Choroid plexus epithelial cell (primary cell): ENCODE measurements at places on chromosomes 12 and 14.
A peak's percentile ranks its signal among the peaks of the same experiment; 100 is the strongest.

DNA sequence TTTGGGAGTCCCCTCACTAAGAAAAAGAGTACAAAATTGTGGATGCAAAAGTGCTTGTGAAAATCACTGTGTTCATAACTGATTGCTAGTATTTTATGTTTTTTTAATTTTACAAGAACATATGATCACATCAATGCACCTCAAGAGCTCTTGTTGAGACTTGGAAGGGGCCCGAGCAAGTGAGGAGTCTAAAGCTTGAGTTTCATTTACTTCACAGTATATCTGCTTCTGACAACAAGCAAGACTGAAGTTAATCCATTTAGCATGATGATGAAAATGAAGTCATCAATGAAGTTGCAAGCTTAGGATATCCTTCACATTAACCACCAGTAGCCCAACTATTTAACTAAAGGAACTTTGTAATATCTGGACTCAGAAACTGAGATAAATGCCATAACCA is 182.5 kb upstream of the DIO2 start:
- DNase-seq, result peak; percentile 41

GRCh38 chr12:4269279-4269991 is 4.1 kb upstream of the CCND2 start:
- peak; percentile 48 for DNase-seq

DNA sequence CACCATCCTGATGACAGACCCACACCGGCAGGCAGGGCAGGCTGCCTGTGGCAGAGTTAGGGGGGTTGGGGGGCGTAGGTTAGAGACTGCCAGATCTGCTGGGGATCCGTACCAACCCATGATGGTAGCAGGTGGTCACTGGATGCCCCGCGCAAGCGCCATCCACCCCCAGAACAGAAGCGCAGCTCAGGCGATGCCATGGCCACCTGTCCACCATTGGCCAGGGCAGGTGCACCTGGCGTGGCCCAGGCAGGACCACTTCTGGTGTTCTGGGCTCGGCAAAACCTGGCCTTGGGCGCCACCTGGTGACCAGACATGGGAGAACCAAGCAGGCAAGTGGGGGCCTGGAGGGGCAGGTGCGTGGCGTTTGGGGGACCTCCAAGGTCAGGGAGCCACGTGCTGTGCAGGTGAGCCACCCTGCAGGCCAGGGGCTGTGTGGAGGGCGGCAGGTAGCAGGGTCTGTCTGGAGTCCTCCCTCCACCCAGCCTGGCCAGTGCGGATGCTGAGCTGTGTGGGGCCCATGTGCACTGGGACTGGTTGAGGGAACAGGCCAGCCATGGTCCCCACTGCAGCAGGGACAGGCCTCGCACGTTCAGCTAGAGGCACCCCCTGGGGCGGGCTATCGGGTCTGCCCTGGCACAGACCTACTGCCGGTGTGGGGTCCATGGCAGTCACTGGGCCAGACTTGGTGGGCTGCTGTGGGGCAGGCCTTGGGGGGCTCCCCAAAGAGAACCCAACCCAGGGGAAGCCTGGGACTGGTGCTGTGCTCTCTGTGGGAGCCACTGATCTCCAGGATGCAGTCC is 15.6 kb downstream of the BAG5 start:
- peak; percentile 58 for DNase-seq

DNA sequence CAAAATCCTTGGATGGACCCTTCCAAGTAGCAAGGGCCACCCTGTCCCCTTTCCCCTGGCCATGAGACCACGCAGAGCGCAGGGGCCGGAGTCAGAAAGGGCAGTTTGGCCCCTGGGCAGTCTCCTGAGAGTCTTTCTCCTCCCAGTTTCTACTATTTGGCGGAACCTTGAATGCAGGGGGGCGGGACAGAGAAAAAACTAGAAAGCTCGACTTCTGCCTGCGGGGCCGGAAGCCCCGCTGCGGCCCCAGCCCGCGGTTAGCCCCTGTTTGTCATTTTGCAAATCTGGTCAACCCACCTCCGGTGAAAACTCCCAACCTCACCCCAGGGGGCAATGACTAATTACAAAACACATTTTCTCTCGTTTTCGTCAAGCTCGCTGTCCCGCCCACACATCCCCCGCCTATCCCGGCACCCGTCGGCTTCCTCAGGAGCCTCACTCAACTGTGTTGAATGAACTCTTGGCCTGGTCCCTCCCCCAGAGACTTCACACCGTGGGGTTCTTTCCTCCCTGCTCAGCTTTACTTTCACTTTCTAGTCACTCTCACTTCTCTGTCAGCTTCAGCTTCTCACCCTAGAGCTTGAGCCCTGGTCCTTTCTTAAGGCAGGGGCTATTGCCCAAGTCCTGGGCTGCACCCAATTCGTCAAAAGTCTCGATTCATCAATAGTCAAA is 66.7 kb downstream of the IRF2BPL start:
- DNase-seq, result peak; percentile 99

DNA sequence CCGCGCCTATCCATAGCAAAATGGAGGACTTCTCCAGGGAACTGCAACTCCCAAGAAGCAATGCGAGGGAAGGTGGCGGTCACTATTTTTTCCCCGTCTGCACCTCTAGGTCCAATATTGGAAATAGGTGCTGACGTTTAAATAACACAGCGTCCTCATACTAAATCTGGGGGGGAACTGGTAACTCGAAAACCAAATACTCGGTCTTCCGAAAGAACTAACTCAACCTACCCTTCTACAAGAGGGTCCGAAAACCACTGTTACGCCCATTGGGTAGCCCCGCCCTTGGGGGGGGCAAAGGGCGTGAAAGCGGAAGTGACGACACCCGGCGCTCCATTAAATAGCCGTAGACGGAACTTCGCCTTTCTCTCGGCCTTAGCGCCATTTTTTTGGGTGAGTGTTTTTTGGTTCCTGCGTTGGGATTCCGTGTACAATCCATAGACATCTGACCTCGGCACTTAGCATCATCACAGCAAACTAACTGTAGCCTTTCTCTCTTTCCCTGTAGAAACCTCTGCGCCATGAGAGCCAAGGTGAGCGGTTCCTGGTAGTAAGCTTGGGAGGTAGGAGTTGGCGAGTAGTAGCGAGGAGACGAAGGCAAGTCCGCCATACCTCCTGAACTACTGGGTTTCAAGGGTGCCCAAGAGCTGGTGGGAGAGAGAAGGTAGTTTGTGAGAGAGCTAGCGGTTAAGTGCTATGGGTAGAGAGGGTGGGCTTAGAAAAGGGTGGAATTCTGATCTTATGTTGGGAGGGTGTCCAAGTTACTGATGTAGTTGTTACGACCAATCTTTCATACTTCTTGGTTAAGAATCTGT is at the start of gene RPL41:
Gene RPL41, plus strand, starts transcription at position 367 of the 815 bp plus-strand sequence.
- DNase-seq, result peak; percentile 95

DNA sequence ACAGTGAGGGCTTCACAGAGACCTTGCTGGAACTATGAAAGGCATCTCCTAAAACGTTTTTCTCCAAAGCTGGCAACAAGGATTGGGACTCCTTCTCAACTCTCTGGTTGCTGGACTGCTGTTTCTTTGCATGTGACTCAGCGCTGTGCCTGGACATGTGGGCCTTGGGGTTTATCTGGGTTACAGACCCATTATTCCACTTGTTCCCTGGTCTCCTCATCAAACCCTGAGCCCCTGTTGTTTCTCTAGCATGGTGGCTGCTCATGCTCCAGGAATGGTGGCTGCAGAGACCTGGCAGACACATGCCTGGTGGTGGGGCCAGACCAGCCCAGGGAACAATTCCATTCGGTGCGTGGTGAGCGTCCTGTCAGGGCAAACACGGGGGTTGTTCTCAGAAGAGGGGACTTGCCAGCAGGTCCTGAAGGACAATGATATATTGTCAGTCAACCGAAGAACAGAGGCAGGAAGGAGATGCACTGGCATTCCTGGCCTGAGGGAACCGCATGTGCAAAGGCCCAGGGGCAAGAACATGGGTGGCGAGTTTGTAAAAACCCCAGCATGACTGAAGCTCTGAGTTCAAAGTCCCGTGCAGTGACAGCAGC is 320.1 kb upstream of the RTL1 start:
- DNase-seq, result no peak

- no peak for DNase-seq
Observed at GRCh38 chr12:13591059-13591458, 390.3 kb downstream of the GRIN2B start.

GRCh38 chr12:94761559-94761958 is 111.2 kb upstream of the TMCC3 start:
- DNase-seq, result peak; percentile 94

GRCh38 chr14:74645244-74645643 is 33.2 kb upstream of the LTBP2 start:
- DNase-seq, result no peak

GRCh38 chr12:19095331-19095730 is 34.2 kb upstream of the PLEKHA5 start:
- DNase-seq, result no peak

DNA sequence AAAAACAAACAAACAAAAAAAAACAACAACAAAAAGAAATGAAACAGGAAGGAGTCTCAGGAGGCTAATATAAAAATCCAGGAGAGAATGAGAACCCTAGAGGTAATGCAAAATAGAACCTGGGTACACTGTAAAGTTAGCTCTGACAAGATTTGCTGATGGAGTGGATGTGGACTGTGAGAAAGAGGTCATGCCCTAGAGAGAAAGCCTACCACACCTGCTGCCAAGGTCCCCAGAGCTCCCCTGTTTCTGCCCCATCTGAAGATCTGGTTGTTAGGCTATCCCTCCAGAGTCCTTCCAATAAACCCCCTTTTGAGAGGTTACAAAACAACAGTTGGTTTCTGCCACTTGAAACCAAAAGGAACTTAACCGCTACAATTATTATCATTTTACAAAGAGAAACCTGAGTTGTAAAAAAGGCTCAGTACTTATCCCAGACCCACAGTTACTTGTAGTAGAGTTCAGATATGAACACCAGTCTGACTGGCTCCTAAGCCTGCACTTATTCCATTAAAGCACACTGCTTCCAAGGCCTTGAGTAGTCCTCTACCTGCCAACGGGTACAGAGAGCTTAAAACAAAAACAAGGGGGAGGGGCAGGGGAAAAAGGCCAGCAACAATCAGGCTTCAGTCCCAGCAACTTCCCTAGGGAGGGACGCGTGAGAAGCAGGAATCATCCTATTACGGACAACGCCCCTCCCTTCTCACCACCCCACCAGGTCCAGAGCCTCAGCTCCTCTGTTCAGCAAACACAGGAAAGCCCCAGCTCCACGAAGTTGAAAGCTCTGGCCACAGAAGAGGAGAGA is 27.7 kb downstream of the PPP1R13B start:
- peak; percentile 24 for DNase-seq

DNA sequence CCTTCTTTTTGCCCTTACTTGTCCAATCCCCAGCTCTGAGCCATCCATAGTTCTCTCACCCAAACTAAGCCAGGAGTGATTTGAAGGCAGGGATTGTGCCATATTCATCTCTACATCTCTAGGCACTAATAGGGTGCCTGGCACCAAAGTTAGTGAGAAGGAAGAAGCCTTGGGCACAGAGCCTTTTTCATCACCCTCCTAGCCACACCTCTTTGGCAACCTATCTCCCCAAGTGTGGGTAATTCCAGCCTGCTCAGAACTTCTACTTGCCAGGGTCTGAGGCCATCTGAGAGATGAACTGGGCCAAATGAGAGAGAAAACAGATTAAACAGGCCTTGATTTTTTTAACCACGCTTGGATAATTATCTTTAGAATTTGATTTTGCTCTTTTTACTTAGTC is 61.3 kb downstream of the PHLDA1 start:
- DNase-seq, result no peak

GRCh38 chr12:2359725-2360629 is 307.2 kb downstream of the CACNA1C start:
- no peak for DNase-seq

DNA sequence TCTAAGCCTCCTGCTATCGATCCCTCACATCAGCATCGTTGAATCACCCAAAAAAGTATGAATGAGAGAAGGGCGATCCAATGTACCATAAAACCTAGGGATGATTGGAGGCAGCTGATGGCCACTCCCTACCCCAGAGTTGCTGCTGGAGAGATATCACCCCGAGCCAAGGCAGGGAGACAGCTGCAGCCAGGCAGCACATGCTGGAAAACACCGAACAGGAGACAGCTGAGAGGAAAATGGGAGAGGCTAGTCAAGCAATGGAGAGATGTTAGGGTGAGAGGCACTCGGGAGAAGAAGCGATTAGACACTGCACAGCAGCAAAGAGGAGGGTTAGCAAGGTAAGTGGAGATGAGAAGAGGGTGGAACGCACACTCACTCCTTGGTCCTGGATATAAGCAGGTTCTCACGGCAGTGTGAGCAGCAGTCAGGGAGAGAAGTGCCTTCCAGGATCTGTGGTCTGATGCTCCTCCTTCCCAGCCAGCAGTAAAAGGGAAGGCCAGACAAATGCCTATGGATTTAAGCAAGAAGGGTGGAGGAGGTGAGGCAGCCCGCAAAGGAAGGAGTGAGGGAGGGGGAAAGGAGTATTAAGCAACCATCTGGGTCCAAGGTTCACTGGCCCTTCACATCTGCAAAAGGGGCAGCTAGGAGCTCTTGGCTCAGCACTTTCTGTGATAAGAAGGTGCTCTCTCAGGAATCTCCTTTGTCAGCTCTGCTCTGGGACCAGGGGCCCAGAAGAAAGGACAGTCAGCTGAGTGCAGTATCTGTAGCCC is at the start of gene SLC7A7:
Gene SLC7A7, minus strand, starts transcription at position 495 of the 773 bp plus-strand sequence. CDS start 2,037 bp downstream, outside the sequence.
- peak; percentile 38 for DNase-seq

GRCh38 chr14:94584591-94585280 is 3.5 kb downstream of the SERPINA5 start:
- peak; percentile 7 for DNase-seq

DNA sequence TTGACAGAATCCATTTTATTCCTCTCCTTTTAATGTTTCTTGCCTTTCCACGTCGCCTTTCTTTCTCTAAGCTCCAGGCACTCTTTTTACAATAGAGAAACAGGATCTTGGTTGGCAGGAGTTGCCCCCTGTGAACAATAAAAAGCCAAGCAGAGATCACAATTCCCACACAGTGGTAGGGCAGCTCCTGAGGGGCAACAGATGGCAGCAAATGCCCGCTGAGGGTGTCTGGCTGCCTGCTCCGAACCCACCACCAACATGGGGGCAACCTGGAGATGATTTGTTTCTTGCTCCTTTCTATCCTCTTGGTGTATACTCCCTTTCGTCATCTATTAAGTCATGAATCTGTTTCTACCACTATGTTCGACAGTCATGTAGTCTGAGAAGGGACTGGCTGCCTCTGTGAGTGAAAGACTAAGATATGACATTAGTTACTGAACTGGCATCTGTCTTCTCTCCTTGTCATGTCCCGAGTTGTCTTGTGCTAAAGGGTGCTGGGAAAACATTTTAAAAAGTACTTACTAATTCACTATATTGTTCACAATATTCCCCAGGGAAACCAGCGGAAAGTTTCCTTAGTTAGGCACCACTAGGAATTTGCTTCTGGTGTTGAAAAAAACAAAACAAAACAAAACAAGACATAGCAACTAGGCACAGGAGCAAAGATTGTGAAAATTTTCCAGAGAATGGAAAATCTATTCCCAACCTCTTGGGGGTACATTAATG is 170.1 kb downstream of the STXBP6 start:
- no peak for DNase-seq

DNA sequence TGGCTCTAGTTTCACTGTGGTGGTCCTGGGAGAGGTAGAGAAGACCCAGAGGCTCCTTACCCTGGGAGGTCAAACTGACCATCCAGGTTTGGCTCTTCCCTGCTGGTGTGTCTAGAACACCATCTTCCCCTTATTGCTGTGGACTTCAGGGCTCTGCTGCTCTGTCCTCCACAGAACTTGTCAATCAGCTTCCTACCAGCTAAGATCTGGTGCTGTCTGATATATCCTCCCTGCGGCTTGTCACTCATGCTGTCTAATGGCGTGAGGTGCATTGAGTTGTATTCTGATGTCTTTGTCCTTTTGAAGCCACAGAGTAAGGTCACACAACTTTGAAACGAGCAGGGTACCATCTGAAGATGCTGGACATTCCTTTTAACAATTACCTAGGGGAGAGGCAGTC is 7.2 kb upstream of the C1RL start:
- DNase-seq, result no peak
